Common myeloid progenitor, CD34-positive (primary cell): ENCODE measurements at places on chromosomes 2 and 18.
A peak's percentile ranks its signal among the peaks of the same experiment; 100 is the strongest.

DNA sequence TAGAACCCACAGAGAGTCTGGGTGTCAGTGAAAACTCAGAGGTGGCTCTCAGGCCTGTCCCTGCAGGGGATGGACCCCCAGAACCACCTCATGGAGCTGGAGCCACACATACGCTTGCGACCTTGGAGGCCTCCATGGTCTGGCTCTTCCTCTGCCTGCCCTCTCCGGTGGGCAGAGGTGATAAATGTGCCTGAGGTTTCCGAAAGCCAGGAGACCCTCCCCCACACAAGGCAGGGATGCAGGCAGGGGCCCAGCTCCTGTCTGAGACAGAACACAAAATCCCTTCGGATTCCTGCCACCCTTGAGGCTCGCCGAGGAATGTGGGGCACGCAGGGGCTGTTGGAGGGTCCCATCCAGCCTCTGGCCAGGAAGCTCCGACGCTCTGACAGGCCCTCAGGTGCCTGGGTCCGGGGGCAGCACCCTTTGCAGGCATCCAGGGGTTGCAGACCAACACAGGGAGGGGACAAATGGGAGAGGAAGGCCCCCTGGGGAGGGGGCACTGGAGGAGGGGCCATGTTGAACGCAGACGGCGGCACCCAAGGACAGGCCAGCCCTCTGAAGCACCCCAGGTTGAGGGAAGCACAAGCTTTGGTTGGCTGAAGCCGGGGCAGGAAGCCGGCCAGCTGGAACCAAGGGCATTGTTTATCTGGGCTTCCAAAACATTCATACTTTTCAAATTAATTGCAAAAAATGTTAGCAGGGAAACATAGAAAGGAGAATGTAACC lies 4.1 kb upstream of the SNED1 start:
- no peak for DNase-seq

DNA sequence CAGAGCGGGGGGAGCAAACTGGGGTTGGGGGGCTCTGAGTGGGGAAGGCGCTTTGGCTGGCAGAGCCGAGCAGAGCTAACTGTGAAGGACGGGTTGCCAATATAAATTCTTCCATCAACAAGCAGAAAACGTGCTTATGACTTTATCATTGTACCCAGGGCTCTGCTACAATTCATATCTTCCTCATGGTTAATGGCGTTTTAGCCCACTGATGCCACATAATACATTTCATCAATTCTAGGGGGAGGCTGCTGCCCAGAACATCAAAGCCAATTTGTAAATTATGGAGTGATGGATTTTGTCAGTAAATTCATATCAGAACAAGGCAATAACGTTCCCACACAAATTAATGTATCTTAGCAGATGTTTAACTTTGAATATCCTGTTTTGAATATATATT lies 175.5 kb upstream of the RAB12 start:
- no peak for DNase-seq

- no peak for DNase-seq
Measured at GRCh38 chr2:98070081-98070480, 16.9 kb upstream of the VWA3B start.

GRCh38 chr2:98773907-98774306 lies 43.0 kb upstream of the MGAT4A start:
- DNase-seq: no peak

DNA sequence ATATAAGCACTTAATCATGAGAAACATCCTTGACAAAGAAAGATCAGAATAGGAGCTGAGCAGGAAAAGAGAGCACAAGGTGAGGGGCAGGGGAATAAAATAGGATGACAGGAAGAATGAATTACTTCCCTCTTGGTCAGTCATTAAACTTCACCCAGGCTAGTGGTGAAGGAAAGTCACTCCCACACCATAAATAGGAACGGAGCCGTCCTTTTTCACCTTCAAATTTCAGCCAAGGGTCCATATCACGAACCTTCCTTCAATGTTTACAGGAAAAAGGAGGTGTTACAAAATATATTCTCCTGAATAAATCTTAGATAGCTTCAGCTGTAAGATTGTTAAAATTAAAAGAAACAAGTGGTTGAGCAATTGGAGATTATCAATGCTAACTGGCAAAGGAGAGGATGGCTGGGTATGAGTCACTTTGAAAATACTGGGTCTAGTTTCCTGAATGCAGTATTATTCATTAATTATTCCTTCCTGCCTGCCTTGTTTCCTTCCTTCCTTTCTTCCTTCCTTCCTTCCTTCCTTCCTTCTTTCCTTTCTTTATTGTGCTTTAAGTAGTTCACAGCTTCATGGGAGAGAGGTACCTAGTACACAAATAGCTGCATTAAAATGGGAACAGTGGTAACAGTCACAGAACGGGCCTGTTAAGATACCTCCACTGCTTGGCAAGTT lies 292.3 kb upstream of the ID2 start:
- peak; percentile 35 for DNase-seq

DNA sequence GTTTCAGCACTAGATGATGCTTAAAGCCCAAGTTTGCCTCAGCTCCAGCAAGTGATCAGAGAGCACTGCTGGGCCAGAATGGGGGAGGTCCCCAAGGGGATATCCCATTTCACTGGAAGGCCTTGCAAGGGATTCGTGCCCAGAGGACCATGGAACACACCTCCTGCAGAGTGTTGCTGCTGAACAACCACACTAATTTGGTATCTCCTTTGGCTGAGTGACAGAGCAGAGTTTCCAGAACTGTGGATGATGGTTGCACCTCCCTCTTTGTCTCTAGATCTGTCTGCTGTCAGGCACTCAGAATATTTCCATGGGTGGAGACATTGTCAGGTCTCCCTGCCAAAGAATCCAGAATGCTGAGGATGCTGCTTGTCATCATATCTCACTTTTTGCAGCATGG lies 484.8 kb upstream of the NETO1 start:
- DNase-seq: no peak

DNA sequence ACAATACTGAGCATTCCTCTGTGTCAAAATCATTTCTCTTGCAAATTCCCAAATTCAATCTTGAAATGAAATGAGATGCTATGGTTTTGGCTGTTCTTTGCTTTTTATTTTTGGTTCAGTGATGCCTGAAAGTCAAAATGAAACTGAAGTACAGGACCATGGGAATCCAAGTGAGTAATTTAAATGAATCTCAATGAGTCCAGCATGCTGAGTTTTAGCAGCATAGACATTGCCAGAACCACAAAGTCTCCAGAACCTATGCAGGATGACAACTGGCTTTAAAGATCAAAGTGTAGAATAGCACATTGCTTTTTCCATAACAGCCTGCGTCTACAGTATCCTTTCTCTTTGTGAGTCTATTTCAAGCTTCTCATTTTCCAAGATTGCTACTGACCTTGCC lies 1050.7 kb upstream of the PIK3C3 start:
- DNase-seq: no peak

- no peak for DNase-seq
Measured at GRCh38 chr2:226414335-226414734, 385.3 kb downstream of the IRS1 start.

- DNase-seq: no peak
Measured at GRCh38 chr2:42385225-42385624, 24.2 kb upstream of the COX7A2L start.

DNA sequence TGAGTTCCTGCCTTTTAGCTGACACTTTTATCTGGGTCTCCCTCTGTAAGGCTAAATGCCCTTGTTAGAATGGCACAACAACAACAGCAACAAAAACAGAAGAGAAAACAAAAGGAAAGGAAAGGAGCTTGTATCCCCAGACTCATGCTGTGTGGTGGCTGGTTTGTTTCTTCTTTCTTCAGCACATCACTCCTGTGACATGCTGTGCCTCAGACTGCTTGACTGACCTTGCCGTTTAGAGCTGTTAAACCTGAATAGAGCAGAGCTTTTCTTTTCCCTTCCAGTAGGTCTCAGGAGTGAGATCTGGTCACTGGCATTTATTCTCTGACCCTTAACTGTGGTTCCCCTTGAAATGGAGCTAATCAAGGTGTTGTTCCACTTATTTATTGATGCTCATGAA lies 18.9 kb downstream of the GALNT13 start:
- no peak for DNase-seq

GRCh38 chr2:236764716-236765115 lies 195.1 kb downstream of the ACKR3 start:
- no peak for DNase-seq

GRCh38 chr18:5606951-5607350 lies 63.2 kb upstream of the EPB41L3 start:
- DNase-seq: no peak

GRCh38 chr2:53544871-53545558 lies 222.6 kb upstream of the CHAC2 start:
- no peak for DNase-seq

GRCh38 chr2:210577263-210578071 lies 21.1 kb downstream of the CPS1 start:
- peak; percentile 49 for DNase-seq

GRCh38 chr2:156436497-156437085 lies 412 bp downstream of the GPD2 start:
- peak; percentile 64 for DNase-seq

GRCh38 chr18:47244086-47244485 lies 7.4 kb downstream of the SKOR2 start:
- DNase-seq: no peak

DNA sequence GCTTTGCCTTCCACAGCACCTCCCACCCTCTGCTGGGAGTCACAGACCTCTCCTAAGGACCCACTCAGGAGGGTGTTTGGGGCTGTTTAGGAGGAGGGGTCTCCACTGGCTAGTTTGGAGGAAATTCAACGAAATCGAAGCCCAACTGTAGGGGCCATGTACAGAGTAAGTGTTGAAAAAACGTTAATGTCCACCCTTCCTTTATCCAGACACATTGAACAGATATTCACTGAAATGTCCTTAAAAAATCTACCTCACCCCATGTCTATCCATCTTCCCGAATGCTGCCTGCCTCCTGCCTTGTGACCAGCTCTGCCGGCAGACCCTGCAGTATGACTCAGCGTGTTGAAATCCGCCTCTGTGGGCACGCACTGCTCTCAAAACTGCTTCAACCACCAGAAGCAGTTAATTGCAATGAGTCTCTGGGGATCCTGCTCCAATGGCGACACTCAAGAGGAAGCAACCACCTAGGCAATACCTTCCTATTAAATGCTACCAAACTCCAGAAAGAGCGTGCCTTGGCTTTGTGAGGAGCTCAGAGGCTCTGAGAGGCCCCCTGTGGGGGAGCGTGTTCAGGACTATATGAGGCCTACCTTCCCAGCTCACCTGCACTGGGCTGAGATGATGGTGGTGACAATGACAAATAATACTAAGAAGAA lies 61.4 kb upstream of the RTN4 start:
- peak; percentile 97 for DNase-seq

DNA sequence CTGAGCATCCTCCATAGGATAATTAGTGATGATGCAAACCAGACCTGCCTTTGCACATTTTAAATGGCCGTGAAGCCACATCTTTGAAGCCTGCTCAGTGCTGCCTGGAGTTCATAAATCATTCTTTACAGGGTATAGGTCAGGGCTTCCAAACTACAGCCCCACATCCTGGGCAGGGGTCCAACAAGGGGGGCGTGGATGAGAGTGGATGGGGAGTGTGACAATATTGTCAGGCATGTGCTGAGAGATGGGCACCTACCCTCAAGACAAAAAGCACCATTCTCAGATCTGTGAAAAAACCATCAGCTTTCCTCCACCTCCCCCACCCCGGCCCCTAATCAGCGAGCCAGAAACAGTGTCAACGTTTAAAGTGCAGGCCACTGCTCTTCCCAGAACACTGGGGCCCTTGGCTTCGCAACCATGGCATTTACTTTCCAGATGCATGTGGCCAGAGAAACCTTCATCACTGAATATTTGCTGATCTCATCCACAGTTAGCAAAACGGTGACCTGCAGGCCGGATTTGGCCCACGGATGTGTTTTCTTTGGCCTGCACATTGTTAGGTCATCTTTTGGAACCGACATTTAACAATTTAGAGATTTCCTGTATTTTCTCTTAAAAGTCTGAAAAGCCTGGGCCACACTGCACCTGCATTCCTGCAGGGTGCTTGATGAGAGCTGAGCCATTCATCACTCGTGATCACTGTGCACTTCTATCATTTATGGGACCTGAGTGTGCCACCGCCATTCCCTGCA lies 130.7 kb downstream of the ANKRD44 start:
- DNase-seq: no peak

- no peak for DNase-seq
Measured at GRCh38 chr2:68659081-68659480, 15.7 kb downstream of the PROKR1 start.

DNA sequence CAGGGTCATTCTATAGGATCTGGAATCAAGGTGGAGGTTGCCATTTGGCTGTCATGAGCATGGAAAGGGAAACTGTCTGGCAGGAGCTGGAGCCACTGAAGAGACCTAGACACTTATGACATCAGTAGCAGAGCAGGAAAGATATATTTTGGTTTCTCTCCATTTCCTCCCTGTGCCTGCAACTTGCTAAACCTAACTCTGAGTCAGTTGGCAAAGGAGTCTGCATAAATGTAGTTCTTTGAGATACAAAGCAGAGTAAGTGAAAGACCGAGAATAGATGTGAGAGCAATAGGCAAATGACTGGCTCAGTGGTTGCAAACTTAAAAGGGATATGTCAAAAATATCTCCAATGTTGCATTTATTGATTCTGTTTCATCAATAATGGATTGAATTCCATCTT lies 757.7 kb downstream of the KCNJ3 start:
- no peak for DNase-seq

DNA sequence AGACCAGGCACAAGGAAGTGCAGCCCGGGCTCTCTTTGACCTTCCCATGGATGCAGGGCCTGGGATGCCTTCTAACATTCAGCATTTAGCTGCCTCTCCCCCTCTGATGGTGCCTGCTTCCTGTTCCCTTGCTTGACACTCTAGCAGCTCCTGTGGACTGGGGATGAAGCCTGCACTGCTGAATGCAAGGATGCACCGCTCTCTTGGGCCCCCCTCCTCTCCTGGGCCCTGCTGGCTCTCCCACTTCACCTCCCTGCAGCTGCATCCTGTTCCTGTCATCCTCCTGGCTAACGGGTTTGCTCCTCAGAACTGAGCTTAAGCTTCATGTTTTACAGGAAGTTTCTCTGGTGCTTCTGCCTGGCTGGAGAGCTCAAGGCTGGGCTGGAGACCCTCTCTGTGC lies 254.1 kb downstream of the TSN start:
- peak; percentile 28 for DNase-seq
